ENCODE measurements at places on chromosomes 13 and 19. TPM values are rescaled to one million over a fixed set of nuclear protein-coding genes. Genes with fewer than 3 reads are reported as not detected.

The ZNF358 gene
- 20.6 TPM for total RNA-seq

The ZNF682 gene
- total RNA-seq: not detected

The SMAD9 gene
- 0.09 TPM for total RNA-seq

The PNMA8A gene
- 8.8 TPM for total RNA-seq

The CGB8 gene
- 5.1 TPM for total RNA-seq

The GTF3A gene
- 102 TPM for total RNA-seq

The BLOC1S3 gene
- total RNA-seq: 16.3 TPM

The KL gene
- total RNA-seq: 0.06 TPM

The ZNF714 gene
- 3.7 TPM for total RNA-seq

The KLK12 gene
- not detected for total RNA-seq

The CYP4F2 gene
- total RNA-seq: not detected

The FFAR1 gene
- total RNA-seq: not detected

The ZNF699 gene
- 1.4 TPM for total RNA-seq

The APOE gene
- total RNA-seq: 15.6 TPM

The CPB2 gene
- not detected for total RNA-seq

The GRK1 gene
- total RNA-seq: not detected

The CD37 gene
- not detected for total RNA-seq

The ZNF491 gene
- not detected for total RNA-seq

The CLDND2 gene
- total RNA-seq: 10.5 TPM

The LILRB4 gene
- total RNA-seq: not detected

The LGALS14 gene
- not detected for total RNA-seq

The ZNF835 gene
- total RNA-seq: not detected

The CGB1 gene
- total RNA-seq: not detected

The KLK6 gene
- total RNA-seq: 0.23 TPM

The ZNF266 gene
- 2.9 TPM for total RNA-seq

The SYCN gene
- not detected for total RNA-seq

The SCN1B gene
- total RNA-seq: 15.9 TPM

The CEACAM4 gene
- total RNA-seq: not detected

The ZFP14 gene
- 3.1 TPM for total RNA-seq

The ZNF85 gene
- total RNA-seq: 0.30 TPM

The SLC25A41 gene
- total RNA-seq: 0.24 TPM

The FAM216B gene
- not detected for total RNA-seq

The ZNF606 gene
- total RNA-seq: 2.2 TPM

The JSRP1 gene
- 0.72 TPM for total RNA-seq

The IL4I1 gene
- 0.79 TPM for total RNA-seq

The B3GNT3 gene
- total RNA-seq: 4.0 TPM

The TYROBP gene
- not detected for total RNA-seq

The PRR19 gene
- 5.0 TPM for total RNA-seq

The FCER2 gene
- total RNA-seq: not detected

The PLK5 gene
- total RNA-seq: not detected

The CEACAM8 gene
- total RNA-seq: not detected

The DNASE2 gene
- 25.6 TPM for total RNA-seq

The C19orf85 gene
- total RNA-seq: not detected

The FIZ1 gene
- total RNA-seq: 26.0 TPM
